Occipital lobe (tissue), 3 donors: ENCODE measurements at places on chromosomes 1 and 21.

GRCh38 chr1:223048026-223048425 lies 95.0 kb downstream of the TLR5 start:
- DNase-seq, result no peak

GRCh38 chr1:153081736-153082135 lies 10.3 kb upstream of the SPRR2B start:
- DNase-seq, result no peak

GRCh38 chr1:199859491-199859933 lies 168.0 kb upstream of the NR5A2 start:
- no peak for DNase-seq

DNA sequence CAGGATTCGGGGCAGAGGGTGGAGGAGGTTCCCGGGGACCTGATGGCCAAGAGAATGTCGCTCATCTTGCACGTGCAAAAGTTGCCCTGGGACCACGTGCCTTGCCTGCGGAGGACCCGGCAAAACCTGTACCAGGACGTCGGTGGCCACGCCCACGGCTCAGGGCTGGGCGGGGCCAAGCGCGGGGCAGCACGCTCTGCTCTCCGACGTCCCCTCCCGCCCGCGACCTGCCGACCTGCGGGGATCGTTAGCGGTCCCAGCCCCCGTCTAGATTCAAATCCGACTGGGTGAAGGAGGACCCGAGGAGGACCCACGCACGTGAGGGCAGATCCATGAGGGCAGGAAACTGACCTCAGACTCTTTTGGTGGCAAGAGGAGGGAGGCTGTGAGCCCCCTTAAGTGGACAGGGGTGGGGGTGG lies at the start of gene C1orf167:
TSS of gene C1orf167 (plus strand) at position 206 of the 419 bp plus-strand sequence. CDS start 2,208 bp downstream, outside the sequence.
- DNase-seq, result no peak

GRCh38 chr1:3942416-3943122 lies 42.5 kb upstream of the C1orf174 start:
- DNase-seq, result no peak

- no peak for DNase-seq
Measured at GRCh38 chr1:55316502-55316901, 101.3 kb upstream of the USP24 start.

DNA sequence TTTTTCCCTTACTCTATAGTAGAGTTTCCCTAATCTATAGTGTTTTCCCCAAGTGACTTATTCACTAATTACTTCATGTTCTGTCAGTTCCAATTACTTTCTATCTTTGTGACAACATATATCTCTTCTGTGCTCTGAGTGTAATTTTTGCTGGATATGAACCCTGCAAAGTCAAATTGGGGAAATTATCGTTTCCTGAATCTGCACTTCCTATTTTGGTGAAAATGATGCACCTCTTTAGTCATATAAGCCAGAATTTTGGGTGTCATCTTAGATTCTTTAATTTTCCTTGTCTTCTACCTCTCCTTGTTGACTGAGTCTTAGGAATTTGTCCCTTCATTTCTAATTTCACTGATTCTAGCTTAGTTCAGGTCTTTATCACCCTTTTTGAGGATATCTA lies 33.4 kb upstream of the PRKACB start:
- DNase-seq, result no peak

DNA sequence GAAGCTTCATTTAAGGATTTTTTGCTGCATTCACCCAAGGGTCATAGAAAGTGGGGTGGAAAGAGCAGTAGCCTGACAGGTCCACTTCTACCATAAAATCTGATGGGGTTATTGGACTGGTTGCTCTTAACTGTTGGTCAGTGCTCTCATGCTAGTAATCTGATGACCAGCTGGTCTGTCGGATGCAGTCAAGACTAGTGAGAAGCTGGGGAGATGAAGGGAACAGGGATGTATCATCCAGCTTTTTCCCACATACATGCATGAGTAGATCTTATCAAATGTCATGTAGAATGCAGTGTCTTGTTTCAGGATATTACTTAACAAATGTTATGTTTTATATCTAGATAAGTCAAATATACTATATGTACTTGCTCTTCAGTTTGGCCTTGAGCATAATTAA lies 11.1 kb downstream of the ATP1B1 start:
- no peak for DNase-seq

DNA sequence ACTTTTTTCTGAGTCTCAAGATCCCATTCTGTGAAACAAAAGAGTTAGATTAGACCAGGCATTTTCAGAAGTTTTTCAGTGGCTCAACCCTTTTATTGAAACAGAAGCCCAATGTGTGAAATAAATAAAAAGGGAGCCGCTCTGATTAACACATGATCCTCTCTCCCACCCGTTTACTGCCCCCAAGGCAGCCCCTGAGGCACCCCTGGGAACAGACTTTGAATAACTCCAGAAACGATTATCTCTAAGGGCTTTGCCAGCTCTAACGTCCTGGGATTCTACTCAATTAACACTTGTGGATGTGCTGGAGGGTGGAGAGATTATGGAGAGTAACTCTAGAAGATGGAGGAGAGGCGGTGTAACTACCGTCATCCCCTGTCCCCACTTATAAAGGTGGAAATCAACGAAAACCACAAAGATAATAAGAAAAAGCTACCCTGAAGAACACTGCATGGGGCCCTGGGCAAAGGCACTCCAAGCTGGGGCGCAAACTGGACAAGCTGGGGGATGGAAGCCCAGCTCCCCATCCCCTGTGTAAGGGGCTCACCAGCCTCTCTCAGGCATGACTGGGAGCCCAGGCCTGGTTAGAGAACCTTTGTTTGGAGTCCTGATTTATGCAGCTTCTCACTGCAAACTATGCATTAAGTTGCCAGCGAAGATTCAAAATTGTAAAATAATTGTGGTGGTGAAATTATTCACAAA lies 39.0 kb upstream of the GRIK3 start:
- DNase-seq, result no peak

GRCh38 chr1:17204546-17205440 lies at the start of gene PADI1:
PADI1 (plus strand) TSS chr1:17205128; CDS start chr1:17205218, 90 bp downstream.
- DNase-seq, result no peak

- DNase-seq, result no peak
Measured at GRCh38 chr1:231383159-231383860, 38.8 kb downstream of the EGLN1 start.

GRCh38 chr1:173861731-173862145 lies 6.1 kb downstream of the GAS5 start:
- DNase-seq, result no peak

GRCh38 chr1:235455823-235456222 lies 48.4 kb downstream of the B3GALNT2 start:
- DNase-seq, result no peak

GRCh38 chr1:151887028-151887427 lies 22.3 kb downstream of the THEM4 start:
- no peak for DNase-seq

DNA sequence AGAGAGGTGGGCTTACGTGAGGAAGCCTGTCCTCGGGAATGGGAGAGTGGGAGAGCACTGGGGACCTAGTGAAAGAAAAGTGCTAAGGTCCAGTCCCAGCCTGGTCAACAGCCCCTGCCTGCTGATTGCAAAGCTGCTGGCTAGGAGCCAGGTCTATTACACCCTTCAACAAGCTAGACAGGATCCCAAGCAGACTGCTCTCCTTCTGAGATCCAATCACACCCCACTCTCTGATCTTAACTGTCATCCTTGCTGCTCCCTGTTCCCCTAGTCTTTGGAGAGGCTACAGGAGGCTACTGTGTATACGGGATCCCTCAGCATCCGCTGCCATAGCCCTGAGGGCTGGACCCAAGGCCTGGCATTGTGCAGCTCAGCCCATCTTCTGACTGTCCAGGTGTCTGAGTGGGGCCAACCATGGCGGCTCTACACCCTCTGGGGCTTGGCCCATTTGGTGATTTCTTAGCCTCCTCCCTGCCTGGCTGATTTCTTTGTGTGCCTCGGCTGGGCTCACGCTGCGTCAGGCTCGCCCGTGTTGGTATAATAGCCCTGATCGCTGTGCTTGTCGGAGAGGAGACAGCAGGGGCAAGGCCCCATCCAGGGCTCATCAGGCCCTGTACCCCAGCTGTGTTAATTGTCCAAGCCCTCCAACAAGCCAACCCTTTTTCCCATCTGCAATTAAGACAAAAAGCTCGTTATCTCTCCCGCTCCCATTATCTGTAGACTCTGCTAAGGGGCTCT lies 43.9 kb downstream of the NAV1 start:
- DNase-seq, result no peak

DNA sequence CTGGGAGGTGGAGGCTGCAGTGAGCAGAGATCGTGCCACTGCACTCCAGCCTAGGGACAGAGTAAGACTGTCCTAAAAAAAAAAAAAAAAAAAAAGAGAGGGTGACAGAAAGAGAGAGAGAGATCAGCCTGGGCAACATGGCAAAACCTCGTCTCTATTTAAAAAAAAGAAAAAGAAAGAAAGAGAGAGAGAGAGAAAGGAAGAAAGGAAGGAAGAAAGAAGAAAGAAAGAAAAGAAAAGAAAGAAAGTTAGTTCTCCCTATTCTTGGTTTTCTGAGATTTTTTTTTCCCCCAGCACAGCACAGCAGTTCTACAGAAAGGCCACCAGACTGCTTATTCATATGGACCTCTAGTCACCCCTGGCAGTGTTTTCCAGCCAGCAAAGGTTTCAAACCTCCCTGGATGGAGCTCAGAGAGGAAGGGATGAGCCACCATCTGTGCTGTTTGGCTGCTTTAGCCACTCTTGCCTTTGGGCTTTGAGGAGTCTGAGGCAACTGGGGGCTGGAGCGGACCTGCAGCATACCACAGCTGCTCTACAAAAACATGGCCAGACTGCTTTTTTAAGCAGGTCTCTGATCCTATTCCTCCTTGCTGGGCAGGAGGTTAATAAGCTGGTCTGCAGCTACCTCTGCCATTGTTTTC lies 10.6 kb downstream of the S100A6 start:
- DNase-seq, result no peak

DNA sequence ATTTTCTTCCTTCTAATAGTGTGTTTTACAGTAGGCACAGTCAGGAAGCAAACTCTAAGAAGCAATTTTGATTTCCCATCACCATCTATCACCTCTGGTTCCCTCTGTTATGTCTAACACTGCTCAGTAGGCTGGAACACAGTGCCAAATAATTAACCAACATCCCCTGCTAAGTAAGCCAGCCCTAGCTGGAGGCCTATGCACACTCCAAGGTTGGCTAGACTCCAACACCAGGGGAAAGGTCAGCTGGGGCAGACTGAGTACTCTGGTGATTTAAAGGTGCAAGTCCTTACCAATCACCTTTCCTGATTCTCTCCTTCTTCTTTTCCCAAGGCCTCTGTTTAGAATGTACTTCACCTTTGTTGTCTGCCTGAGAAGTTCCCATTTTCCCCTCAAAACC lies 46.5 kb upstream of the BEND5 start:
- no peak for DNase-seq

GRCh38 chr1:38586993-38587646 lies 272.5 kb downstream of the RRAGC start:
- no peak for DNase-seq

DNA sequence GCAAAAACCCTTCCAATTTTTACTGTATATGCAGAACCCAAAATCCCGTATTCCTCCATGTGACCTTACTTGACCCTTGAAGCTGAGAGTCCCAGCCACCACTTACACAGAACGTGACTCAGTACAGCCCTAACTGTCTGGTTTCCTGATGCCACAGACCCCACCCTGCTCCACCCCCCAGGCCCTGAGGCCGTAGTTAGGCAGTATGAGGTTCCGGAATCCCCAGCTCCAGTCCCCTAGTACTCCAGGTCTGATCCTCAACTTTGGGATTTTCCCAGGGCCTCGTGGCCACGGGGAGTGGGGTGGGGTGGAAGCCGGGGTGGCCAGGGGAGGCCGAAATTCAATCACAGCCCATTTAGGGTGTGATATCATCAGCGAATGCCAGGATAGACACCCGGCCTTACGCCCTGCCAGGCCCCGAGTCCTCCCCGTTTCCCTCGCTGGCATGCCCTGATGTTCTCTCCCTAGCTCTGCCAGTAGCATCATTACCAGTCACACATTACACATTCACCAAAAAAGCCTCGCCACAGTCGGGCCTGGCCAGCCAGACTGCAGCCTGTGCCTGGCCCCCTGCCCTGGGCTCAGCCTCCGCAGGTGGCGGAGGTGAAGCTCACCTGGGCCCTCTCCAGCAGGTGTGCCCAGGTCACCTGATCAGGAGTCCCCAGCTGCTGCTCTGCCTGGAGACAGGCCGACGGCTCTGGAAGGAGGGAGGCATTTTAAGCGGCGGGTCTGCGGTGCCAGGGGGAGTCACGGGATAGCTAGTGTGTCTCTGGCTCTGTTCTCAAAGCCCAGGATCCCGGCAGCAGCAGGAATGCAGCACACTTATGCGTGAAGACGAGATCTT lies 70.8 kb downstream of the SCCPDH start:
- no peak for DNase-seq

- DNase-seq, result no peak
Measured at GRCh38 chr1:39926343-39926793, 24.7 kb upstream of the MYCL start.

DNA sequence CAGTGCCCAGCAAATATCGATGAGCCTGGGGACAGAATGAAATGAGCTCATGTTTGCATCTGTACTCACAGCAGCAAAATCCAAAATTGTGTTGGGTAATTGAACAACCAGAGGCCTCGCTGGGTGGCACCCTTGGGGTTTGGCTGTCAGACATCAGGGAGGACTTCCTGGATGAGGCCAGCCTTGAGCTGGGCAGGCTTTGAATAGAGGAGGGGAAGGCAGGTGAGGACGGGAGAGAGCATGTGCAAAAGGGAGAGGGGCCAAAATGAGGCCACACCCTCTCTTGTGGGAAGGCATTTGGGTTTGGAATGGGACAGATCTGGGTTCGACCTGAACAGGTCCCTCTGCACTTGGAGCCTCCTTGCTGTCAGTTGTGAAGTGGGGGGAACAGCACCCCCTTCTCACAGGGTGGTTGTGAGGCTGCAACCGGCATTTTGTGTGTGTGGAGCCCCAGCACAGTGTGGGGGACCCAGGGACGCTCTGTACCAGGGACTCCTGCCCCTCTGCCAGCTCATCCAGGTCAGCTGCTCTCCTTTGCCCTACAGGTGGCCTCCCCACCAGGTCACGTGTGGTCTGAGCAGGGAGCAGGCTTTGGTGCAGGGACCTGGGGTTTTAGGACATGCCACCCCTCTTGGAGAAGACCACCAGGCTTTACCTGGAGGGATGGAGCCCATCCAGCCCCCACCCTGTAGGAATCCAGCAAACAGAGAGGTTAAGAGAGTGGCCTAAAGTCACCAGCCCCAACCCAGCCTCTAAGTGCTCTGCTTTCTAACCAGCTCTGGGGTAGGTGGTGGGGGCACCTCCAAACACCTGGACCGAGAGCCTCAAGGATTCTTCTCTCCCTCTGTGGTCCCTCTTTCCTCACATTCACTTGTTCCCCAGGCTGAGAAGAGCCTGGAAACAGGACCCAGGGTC lies 521.8 kb downstream of the PTPRU start:
- DNase-seq, result no peak

DNA sequence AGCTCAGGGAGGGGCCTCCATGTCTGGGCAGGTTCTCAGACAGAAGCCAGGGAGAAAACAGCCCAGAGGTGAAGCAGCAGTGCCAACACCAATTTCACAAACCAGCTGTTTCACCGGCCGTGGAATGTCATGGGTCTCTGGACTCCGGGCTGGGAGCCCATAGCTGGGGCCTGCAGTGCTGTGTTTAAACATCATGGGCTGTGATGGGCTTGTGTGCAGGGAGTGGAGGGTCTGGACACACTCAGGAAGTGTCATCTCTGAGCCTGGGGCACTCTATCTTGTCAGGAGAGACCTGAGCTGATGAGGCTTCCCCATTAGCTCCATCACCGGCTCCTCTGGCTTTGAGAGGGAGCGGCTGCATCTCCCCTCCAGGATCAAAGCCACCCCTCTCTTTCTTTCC lies 173.6 kb upstream of the IGSF21 start:
- no peak for DNase-seq
